ENCODE measurements at places on chromosomes 12 and 14.
A peak's percentile ranks its signal among the peaks of the same experiment; 100 is the strongest.

GRCh38 chr12:32302218-32303173 is 96.9 kb upstream of the FGD4 start:
- DNase-seq, result no peak

DNA sequence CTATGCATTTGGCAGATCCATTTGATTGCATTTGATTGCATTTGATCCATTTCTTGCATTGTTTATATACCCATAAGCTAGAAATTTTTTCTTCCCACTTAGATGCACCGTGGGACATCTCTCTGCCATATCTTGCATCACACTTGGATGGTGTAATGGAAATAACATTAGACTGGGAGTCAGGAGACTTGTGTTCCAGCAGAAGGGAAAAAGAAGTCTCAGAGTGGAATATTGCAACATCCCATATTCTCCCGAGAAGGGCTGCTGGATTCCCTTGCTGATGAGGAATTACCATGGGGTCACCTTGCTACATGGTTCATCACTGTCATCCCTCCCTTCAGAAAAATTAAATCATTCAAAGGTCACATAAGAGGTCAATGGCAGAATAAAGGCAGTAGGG is 78.1 kb downstream of the KSR2 start:
- DNase-seq, result no peak

DNA sequence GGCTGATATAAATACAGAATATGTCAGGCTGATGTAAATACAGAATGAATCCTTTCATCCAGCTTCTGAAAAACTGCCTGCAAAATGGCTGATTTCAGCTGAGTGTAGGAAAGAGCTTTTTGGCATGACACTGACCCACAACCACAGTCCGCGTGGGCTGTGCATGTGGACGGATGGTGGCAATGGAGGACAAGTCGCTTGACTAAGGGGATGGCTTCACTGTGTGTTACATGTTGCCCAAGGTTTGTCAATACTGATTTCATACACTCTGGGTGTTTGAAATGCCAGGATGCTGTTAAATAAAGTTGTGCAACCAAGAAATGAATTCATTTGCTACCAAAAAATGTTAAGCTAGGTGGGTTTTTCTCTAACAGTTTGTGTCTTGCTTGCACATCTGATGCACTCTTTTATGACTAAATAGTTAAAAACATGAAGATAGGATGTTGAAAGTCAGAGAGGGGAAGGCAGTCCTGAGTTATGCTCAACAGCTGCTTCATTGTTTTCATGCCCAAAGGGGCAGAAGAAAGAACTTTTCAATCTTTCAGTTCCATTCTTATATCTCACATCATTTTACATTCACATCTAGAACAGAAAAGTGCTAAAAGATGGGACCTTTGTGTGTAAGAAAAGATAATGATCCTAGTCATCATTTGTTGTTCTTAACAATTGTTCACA is 36.5 kb upstream of the OVCH1 start:
- no peak for DNase-seq

- no peak for DNase-seq
Measured at GRCh38 chr14:103551338-103551762, 11.1 kb downstream of the BAG5 start.

- no peak for DNase-seq
Measured at GRCh38 chr12:65845751-65846537, 21.7 kb downstream of the HMGA2 start.

DNA sequence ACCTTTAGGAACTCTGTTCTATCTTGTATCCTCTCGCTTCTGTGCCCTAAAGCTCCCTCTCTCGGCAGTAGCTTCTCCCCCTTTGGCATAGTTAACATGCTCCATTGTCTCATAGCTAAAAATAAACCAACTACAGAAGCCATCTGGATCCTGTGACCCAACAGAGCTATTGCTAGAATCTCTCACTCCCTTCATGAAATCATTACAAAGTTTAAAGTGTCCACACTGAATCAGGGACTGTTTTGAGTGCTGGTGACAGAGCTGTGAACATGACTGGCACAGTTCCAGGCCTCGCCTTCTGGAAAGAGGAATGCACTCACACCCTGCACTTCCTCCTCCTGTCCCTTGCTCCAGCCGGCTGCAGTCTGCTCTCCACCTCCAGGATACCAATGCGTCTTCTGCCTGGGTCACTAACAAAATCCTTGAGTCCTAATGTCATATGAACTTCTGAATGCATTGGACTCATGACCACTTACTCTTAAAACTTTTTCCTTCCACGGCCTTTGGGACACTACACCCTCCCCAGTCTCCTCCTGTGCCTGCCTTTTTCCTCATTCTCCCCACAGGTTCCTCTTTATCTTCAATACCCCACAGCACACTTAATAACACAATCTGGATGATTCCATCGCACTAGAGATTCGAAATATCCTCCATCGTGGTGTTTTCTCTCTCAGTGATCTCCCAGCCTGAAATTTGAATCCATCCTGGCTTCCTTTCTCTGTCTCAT is 13.2 kb downstream of the PLBD1 start:
- DNase-seq, result peak; percentile 94

DNA sequence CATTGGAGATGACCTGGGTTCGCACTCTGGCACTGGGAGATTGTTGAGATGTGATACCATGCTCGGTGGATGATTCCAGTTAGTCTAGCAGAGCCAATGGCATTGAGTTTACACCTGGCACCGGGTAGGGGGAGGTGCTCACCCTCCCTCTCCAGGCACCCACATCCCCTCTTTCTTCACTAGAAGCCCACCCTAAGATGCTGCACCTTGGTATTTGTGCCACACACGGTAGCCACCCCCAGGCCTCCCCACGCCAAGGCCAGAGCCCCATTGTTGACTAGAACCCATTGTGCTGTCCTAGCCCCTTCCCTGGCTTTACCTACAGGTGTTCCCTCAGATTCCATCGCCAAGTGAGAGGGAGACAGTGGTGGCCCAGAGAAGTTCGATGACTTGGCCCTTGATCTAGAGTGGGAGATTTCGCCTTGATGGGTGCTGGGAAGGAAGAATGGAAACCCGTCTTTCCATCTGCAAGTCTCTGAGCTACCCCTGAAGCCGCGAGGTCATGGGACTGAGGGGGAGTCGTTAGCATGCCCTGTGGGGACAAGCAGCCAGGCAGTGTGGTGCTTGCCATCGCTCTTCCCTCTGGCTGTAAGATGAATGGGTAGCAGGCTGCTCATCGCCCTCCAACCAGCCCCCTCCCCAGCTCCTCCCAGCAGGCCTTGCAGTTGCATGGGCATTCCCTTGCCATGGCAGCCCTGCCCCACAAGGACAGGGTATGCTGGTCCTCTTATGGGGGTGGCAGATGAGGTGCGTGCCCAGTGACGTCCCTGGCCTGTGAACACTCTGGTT is 8.7 kb downstream of the CCND2 start:
- DNase-seq, result peak; percentile 15

GRCh38 chr14:76876076-76876475 is 49.9 kb downstream of the LRRC74A start:
- DNase-seq, result peak; percentile 48

GRCh38 chr12:58976146-58976545 is 55.8 kb upstream of the LRIG3 start:
- no peak for DNase-seq

DNA sequence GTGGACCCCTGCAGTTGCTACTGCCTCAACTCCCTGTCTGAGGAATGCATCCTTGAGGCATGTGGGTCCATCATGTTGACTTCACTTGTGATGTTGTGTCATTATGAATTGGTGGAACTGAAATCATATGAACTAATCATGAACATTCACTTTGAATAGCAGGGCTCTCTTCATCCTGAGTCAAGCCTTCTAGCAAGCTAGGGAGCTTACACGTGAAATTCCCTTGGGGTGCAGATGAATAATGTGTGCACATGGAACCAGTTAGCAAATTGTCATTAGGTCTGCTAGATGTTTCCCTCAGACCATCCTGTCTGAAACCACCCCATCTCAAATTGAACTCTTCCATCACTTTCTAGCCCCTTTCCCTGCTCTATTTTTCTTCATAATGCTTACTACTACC is 3.6 kb downstream of the COQ6 start:
- DNase-seq, result no peak

GRCh38 chr14:88975926-88976325 is 151.5 kb downstream of the TTC8 start:
- no peak for DNase-seq

- no peak for DNase-seq
Measured at GRCh38 chr14:23647619-23648018, 11.5 kb downstream of the DHRS2 start.

DNA sequence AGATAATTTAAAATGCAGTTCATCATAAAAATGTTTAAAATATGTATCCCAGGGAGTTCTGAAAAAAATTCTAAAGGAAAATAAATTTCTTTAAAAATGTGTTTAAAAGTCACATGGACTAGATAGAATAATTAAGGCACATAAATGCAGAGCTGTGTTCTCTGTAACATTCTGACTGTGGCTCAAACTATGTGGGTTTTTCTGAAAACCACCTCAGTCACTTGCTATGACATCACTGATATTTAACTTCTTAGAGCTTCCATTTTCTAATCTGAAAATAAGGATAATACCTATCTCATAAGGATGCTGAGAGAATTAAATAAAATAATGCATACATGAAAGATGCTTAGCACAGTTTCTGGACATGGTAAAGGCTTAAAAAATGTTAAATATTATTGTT is 107.3 kb downstream of the SLC41A2 start:
- DNase-seq, result no peak

DNA sequence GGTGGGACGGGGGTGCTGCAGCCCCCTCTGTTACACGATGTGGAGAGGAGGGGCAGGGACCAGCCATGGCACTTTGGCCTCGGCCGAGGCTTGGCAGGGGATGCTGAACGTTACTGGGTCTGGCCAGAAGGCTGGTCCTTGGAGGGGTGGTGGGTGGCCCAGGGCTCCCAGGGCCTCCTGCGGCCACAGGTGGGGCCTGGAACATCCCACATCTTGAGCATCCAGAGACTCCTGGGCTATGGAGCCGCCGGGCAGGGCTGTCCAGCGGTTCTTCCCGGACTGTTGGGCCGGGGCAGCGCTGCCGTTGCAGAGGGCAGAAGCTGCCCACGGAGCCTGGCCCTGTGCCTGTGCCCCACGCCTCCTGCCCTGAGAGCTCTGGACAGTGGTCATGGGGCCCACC is 15.9 kb downstream of the KIF26A start:
- no peak for DNase-seq

GRCh38 chr12:72144553-72144952 is 127.6 kb upstream of the TRHDE start:
- DNase-seq, result no peak

GRCh38 chr12:116551952-116552772 is 7.0 kb upstream of the MAP1LC3B2 start:
- DNase-seq, result no peak

GRCh38 chr14:23401291-23401690 is 6.8 kb downstream of the MYH6 start:
- DNase-seq, result no peak

- peak; percentile 60 for DNase-seq
Measured at GRCh38 chr12:121452340-121452984, 52.5 kb downstream of the RNF34 start.

GRCh38 chr12:84791444-84791843 is 121.2 kb downstream of the SLC6A15 start:
- DNase-seq, result no peak

DNA sequence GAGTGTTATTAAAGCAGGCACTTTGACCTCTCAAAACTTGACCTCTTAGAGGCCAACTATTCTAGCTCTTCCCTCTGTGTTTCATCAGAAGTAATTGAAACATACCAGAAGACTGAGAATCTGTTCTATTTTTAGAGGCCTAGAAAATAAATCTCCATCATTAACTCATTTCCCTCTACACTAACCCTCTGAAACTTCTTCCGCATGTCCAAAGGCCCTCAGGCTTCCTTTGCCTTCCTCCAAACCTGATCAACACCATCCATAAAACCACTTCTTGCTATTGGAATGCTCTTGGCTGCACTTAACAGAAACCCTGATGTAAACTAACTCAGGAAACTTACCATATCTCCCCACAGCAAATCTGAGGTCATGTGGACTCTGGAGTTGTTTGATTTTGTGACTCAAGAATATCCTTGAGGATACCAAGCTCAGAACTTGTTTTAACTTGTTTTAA is 196.4 kb downstream of the RPAP3 start:
- no peak for DNase-seq

- DNase-seq, result no peak
Measured at GRCh38 chr14:41743140-41743539, 136.5 kb downstream of the LRFN5 start.

- no peak for DNase-seq
Measured at GRCh38 chr12:94930216-94930654, 73.3 kb downstream of the NDUFA12 start.

- peak; percentile 21 for DNase-seq
Measured at GRCh38 chr12:20722142-20722541, 27.0 kb downstream of the SLCO1C1 start.

DNA sequence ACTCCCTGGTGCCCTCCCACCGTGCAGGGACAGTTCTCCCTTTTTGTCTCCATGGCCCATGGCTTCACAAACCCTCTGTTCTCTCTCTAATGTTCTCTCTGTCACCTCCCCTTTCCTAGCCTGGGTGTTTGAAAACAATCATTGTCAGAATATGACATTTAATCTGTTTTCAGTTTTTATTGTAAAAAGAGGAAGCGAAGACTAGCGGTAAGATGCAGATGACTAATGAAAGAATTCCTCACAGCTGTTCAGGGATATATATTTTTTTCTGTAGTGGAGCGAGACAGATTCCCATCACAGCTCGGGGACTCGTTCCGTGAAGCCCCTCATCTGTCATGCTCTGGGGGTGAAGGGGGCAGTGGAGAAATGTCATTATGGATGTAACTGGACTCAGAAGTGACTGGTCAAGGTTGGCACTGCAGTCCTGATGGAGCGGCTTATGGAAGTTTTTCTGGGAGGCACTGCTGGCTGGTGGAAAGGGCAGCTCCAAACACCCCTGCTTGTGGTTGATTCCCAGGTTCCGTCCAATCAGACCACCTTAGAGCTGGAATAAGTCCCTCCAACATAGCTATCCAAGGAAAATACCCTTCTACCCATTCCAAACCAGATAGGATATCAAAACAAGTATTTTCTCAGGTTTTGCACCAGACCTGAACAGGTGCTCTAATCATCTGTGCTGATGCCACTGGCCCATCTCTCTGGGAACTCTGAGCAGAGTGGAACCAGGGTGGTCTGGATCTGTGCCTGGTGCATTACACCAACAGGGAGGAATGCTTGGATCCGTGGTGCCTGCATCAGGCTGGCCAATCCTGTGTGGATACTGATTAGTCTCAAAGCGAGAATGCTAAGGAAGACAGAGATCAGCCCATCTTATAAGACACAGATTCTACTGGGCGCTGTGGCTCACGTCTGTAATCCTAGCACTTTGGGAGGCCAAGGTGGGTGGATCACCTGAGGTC is 84.7 kb downstream of the GPATCH2L start:
- no peak for DNase-seq

DNA sequence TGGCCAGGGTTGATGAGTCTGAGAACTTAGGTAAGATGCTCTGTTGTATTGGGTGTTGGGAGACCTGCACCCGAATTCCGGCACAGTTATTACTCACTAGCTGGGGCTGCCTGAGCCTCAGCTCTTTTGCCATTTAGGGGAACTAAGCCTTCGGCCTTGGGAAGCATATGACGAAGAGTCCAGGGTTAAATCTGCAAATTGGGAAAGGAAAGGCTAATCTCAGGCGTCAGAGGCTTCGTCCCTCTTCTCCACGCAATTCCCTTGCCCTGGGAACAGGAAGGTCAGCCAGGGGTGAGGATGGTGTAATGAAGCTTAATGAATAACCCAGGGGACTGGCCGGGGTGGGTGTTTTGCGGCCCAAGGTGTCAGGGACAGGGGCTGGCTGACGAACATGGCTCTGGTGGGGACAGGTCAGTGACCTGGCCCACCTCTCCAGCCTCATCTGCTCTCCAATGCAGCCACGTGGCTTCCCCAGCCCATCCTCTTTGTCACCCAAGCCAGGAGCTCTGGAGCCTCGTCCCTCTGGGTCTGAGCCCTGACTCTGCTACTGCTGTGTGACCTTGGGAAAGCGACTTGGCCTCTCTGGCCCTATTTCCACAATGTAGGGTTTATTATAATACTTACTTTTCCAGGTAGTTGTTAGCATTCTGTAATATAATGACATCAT is 3.8 kb upstream of the SDSL start:
- DNase-seq, result no peak
